CD4-positive, alpha-beta T cell treated with Interleukin-4 for 4 hours (primary cell): ENCODE measurements at places on chromosomes 1 and 21.

GRCh38 chr1:208164609-208165008 lies 79.6 kb downstream of the PLXNA2 start:
- no peak for DNase-seq

- DNase-seq: no peak
These were observed 15.6 kb upstream of the TACSTD2 start for GRCh38 chr1:58592522-58593134.

- no peak for DNase-seq
These were observed at the start of gene FCRL4 for GRCh38 chr1:157597959-157598667. TSS of gene FCRL4 (minus strand) at chr1:157598085. CDS start at chr1:157597944, 141 bp downstream.

DNA sequence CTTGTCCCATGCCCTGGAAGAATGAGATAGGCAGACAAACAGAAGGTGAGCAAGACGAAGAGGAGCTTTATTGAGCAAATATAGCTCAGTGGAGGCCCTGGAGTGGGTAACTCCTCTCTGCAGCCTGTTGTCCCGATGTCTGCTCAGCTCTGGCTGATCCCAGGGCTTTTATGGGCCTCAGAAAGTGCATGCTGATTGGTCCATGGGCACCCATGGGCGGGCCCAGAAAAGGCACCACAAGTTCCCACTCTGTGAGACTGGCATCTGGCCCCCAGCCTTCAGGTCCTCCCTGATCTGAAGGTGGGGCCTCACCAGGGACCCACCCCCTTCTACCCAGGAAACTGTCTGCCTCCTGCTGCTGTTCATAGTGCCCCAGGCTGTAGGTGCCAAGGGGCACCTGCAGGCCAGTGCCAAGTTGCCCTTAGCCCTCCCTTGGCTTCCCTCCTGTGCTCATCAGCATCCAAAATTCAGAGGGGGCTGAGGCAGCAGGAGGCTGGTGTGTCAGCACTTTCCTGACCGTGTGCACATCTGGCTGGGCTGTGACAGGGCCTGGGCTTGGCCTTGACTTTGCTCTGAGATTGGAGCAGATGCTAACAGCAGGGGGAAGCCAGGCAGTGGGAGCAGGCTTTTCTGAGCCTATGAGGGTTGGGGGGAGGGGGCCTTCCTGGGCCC lies 35.4 kb downstream of the ACTL8 start:
- DNase-seq: no peak

DNA sequence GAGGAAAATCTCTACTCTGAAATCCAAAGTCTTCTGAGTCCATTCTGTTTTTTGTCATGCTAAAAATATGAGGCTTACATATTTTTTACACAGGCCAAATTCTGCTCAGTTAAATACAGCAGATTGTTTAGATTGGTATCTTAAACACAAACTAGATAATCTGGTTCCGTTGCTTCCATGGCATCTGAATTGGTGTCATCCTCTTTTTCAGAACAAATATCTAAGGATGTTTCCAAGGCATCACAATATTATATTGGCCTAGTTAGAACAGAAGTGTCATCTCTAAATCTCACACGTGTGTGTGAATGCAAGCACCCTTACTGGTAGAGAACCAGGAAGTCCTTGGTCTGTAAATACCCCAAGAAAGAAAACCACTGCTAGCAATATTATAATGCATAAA lies 151.2 kb downstream of the NRIP1 start:
- DNase-seq: no peak

GRCh38 chr1:77817368-77818209 lies 38.1 kb downstream of the MIGA1 start:
- no peak for DNase-seq

DNA sequence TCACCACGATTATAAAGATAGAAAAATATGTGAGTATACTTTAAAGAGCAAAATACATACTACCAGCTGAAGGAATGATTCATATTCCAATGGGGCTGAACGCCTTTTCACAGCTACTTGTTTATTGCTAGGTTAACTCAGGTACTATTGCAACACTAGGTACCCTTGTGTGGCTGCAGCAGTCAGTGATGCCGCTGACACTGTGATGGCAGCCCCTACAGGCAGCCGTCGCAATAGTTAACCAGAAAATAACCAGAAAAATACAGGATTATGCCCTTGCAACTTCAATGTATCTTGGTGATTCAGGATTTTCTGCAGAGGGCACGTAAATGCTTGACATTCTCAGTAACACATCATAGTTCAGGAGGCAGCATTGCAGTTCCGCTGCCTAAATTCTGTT lies 1.6 kb upstream of the MARK1 start:
- no peak for DNase-seq

DNA sequence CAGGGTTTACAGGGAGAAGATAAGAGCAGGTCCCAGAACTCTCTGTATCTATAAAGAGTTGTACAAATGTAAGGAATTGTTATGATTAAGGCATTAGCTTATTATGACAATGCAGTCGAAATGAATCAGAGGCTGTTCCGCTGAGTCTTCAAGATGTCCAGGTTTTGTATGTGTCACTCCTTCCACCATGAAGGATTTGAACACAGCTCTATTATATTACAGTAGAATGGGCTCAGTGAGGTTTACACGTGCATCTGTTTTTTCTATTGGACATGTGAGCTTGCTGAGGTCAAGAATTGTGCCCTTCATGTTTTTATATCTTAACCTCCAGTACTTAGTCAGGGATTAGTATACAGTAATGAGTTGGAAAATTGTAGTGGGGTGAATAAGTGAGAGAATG lies 86.3 kb downstream of the MPZL1 start:
- DNase-seq: no peak

DNA sequence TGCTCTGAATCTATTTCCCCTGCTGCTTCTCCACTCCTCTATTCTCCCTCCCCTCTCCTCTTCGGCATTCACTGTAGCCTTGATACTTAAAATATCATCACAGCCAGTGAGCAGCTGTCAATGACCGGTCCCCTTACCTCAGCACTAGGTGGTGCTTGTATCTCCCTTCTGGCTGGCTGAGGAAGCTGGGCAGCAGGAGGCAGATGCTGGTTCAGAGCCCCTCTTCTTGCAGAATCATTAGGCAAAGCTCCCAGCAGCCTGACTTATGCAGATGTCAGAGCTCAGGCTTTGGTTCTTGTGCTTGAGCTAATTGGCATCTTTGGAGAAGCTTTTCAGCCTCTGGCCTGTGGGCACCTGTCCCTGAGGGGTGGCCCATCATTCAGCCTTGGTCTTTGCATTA lies 31.9 kb upstream of the KCNA2 start:
- no peak for DNase-seq

DNA sequence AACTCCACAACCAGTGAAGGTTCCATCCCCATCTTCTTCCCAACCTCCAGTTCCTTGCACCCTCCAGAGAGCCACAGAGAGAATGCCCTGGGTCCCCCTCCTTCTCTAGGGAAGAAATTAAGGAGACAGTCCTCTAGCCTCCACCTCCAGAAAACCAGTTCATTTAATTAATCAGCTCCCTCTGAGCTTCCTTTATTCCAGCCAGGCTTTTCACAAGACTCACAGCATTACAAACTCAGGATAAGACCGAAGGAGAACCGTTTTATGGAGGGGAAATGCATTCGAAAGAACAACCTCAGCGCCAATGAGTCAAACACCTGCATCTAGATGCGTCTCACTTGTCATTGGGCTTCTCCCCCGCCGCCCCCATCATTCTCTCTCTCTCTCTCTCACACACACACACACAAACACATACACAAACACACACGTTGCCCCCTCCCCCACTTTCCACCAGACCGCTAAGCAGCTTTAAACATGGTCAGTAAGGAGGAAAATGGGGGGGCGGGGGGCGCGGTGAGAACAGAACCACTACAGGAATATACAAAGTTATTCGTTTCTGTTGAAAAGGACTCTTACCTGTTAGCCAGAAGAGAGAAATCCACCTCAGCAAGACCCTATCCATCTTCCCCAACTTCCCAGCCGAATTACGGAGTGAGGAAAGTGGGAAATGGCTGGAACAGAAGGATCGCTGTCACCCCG lies 544 bp downstream of the ILDR2 start:
- peak; percentile 6 for DNase-seq

DNA sequence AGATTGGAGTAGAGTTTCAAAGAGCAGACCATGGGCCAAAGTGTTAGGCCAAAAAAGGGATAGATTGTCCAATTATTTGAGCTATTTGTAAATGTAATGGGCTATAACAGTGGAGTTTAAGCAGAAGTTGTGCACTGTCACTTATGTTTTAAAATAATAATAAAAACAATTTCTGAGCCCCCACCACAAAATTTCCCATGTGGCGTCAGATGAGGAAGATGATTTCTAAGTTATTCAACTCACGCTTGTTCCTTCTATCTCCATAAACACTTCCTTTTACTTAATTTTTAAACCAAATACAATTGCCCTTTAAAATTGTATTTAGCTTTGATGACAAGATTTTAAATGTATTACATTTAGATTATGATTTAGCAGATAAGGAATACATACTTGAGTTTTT lies 330.0 kb downstream of the PTPRC start:
- DNase-seq: no peak

DNA sequence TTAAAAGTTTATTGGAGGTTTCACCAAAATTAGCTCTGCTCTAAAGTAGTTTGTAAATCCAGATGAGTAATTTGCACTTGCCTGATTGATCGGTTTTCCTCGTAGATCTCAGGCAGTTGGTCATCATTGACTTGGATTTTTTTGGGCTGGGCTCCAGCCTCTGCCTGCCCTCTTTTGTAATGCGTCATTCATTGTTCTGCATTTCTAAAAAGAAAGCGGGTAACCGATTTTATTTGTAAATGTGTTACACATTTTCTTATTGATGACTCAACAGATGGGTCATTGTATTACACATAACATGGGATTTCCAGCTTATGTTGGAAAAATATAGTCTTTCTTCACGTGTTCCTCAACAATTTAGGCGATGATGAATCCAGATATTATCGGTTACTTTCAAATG lies 5.5 kb downstream of the ETS2 start:
- no peak for DNase-seq

- no peak for DNase-seq
These were observed 11.7 kb downstream of the SOD1 start for GRCh38 chr21:31671146-31671716.

GRCh38 chr21:36994501-36995158 lies 11.9 kb upstream of the RIPPLY3 start:
- peak; percentile 19 for DNase-seq

GRCh38 chr1:29358183-29358582 lies 121.9 kb downstream of the PTPRU start:
- DNase-seq: no peak
